Retina (tissue), 1 donor: ENCODE measurements at places on chromosomes 2 and 18.

- no peak for DNase-seq
Measured at GRCh38 chr2:165778653-165779451, 15.2 kb downstream of the GALNT3 start.

DNA sequence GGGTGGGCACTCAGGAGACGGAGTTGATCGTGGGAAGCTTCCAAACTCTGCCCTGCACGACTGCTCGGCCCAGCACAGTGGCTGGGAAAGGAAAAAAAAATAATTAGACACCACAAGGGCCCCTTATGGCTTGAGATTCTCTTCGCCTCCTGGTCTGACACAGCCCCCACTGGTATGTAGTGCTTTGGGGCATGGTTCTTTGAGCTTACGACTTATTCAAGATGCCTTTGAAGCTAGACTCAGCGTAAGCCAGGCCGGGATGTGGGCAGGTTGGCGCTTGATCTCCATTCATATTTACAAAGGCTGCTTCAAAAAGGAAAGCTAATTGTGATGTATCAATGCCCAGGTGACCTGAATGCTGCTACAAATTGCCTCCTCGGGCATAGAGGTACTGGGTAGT, 50.5 kb downstream of the CXCR4 start:
- peak; percentile 30 for DNase-seq

- DNase-seq, result no peak
Measured at GRCh38 chr2:102660070-102660469, 40.7 kb downstream of the SLC9A2 start.

DNA sequence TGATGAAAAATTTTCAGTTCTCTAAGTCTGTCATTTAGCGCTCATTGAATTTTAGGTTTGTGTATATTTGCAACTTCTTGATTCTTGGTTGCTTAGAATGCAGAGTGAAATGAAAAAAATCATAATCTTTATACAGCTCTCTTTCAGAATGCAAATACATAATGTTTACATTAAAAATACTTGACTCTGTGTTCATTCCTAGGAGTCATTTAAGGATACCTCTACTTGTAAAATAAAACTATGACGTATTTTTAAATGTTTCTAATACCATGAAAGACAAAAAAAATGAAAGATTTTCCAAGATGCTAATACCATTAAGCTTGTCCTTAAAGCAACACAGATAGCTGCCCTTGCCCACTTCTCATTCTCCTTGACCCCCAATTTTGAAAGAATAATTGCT, 259.0 kb downstream of the L3MBTL4 start:
- DNase-seq, result no peak

GRCh38 chr18:34493099-34493544, 217.0 kb upstream of the DTNA start:
- DNase-seq, result peak; percentile 90

- DNase-seq, result no peak
Measured at GRCh38 chr18:58780045-58780444, 84.6 kb upstream of the ZNF532 start.

- no peak for DNase-seq
Measured at GRCh38 chr2:10053351-10053750, 10.0 kb downstream of the KLF11 start.

DNA sequence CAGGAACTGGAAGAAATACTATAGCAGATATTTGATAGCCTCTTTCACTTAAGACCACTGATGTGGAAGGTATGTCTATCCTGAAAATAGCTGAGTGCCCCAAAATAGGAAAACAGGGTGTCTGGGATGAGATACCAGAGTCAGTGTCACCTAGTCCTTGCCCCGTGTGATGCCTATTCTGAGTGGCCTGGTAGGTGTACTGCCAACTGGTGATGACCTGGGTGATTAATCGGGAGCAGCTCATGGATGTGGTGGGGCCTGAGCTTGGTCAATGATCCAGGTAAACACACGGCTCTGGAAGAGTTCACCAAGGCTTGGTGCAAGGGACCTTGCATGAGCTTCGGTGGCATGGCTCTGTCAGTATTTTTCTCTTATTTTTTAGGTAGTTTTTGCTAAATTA, 95.2 kb downstream of the TANC1 start:
- no peak for DNase-seq
